GM20000 (cell line): ENCODE measurements at places on chromosomes 16 and 17.
A peak's percentile ranks its signal among the peaks of the same experiment; 100 is the strongest.

- no peak for DNase-seq
Observed at GRCh38 chr16:85607796-85608514, 5.2 kb upstream of the GSE1 start.

DNA sequence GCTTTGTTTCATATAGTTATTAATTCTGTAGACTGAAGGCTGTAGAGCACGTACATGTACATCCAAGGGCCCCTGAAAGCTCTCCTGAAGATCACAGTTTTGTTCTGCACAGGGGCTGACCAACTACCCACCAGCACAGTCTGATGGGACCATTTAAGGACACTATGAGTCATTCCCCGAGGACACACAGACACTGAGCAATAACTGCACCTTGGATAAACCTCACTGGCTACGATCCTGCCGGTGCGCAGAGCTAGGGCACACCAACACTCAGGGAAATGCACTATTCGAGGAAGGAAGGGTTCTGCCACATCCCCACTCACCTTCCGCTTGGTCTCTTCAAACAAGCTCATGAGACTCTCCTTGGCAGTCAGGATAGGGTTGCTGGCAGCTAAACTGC, 20.3 kb downstream of the SMG6 start:
- DNase-seq, result no peak

DNA sequence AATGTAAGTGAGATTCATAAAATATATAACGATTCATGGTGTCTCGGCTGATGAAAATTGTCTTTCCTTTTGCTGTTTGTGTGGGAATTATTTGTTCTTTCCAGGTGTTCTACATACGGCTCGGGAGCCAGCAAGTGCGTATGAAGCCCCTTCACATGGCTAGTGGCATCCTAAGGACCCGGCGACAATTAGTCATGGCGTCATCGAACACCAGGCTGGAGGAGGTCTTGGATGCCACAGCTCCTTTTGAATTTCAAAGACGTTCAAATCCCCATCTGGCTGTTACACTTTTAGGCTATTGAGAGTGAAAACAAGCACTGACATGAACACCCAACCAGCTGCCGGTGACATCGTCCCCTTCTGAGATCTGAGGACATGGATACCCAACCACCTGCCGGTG, 397.7 kb upstream of the TNRC6C start:
- DNase-seq, result no peak

- DNase-seq, result no peak
Observed at GRCh38 chr17:69762359-69762758, 312.7 kb upstream of the KCNJ16 start.

DNA sequence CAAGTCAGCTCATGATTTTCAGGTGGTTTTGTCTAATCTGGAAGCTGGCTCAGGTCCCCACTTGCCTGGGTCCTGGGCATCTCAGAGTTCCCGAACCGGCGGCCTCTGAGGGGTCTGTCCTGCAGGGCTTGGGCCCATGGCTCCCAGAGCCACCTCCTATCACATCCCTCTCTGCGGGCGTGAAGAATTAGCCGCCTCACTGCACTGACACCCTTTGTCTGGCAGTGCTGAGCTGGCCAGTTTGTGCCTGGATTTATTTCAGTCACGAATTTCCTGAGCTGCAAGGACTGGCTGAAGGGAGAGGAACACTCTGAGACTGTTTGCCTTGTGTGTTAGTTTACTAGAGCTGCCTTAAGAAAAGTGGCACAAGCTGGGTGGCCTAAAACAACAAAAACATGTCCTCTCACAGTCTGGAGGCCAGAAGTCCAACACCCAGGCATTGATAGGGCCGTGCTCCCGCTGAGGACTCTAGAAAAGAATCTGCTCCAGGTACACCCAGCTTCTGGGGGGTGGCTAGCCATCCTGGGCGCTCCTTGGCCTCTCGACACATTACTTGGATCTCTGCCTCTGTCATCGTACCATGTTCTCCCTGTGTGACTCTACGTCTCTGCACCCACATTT, 217.5 kb upstream of the DYNLRB2 start:
- no peak for DNase-seq

DNA sequence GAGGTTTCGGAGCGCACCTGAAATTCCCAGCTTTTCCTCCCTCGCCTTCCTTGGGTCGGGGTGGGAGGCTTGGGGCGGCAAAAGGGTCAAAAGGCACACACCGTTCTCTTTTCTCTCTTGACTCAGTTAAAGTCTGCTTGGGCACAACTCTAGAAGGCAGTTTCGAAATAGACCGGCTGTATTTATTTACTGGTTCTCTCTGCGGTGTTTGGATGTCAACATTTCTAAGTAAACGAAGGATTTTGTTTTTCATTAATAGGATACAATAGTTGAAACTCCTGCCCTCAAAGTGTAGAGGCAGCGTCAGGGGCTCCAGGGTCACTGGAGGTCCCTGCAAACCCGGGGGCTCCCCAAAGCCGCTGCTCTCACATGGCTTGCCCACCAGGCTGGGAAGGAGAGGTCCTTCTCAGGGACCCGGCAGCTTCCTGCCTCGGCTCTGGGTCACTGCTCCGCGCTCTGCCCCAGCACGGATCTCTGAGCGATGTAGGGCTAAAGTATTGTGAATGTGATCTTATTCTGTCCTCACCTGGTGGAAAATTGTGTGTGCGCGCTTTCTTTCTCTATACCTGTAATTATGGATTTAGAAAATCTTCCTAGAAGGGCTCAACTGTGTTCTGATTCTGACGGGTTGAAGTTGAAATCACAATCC, 952 bp downstream of the BMERB1 start:
- DNase-seq, result no peak

- DNase-seq, result no peak
Observed at GRCh38 chr17:28133562-28133970, 91.1 kb downstream of the NLK start.

DNA sequence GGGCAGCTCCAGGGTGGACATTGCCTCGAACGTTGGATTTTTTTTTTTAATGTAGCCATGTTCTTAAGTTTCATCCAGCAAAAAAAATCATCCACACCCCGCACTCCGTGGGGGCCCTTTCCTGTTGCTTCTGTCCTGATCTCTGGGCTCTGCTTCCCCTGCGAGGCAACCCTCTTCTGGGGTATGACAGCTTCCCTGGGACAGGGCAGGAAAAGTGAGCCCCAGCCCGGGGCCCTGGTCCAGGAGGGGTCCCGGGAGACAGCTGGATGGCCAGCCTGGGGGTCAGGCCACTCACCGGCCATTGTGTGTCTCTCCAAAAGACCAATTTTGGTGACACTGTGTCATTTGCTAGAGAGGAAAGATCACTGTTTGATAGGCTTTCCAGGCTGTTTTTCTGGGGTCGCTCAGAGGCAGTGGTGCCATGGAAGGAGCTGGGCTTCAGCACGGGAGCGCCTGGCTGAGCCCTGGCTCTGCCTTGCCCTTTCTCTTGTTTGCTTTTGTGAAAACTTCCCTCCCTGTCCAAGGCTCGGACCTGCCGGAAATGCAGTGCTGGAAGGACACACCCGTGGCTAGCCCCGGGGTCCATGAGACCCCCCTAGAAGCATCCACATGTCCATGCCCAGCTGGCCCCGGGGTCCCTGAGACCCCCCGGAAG, 41.0 kb upstream of the CHMP6 start:
- DNase-seq, result no peak

GRCh38 chr16:16071631-16072244, 122.3 kb downstream of the ABCC1 start:
- DNase-seq, result no peak

DNA sequence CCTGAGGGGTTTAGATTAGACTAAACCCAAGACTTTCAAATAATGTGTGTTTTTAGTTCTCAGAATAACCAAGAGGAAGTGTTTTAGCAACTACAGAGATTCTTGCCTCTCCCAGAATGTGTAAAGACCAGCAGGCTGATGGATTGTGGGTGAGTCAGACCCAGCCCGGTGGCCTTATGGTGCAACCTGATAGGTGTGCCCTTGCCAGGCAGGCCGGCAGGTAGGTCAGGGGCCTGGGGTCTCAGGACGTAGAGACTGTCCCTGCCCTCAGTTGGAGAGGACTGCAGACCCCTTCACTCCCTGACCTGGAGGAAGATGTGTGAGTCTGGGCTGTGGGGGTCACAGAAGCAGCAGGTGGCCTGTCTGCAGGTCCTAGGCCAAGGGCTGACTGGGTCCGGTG, 47.2 kb upstream of the ACSF3 start:
- DNase-seq, result no peak

DNA sequence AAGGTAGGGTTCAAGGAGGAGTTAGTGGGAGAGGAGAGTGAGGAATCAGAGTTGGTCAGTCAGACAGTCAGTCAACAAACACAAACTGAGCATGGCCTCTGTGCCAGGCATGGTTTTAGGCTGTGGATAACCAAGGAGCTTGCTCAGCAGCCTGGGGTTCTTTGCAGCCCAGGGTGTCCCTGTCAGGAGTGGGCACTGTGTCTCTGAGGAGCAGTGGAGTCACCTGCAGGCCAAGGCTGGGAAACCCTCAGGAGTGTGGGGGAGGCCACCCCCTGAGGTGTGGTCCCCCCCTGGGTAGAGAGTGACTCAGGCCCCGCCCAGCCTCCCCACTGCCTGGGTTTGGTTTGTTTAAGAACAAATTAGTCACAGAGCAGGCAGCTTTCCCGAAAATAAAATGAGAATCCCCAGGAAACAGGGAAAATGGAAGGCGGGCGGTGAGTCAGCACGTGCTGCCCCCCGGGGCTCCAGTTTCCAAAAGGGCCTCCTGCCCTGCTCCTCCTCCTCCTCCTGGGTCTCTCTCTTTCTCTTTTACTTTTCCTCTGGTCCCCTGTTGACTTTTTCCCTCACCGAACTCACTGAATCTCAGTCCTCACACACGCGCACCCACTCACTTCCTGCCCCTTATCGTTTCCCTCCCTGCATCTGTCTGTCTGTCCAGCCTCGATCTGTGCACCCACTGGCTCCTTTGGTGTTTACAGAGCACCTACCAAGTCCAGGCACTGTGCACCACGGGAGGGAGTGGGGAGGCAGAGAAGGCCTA, 44.3 kb downstream of the SOCS3 start:
- peak; percentile 80 for DNase-seq

- DNase-seq, result no peak
Observed at GRCh38 chr17:12536021-12536420, 129.7 kb upstream of the MYOCD start.

GRCh38 chr17:7714721-7715594, 2.6 kb upstream of the DNAH2 start:
- no peak for DNase-seq

GRCh38 chr17:62064029-62064790, 868 bp downstream of the MED13 start:
- DNase-seq, result peak; percentile 42

DNA sequence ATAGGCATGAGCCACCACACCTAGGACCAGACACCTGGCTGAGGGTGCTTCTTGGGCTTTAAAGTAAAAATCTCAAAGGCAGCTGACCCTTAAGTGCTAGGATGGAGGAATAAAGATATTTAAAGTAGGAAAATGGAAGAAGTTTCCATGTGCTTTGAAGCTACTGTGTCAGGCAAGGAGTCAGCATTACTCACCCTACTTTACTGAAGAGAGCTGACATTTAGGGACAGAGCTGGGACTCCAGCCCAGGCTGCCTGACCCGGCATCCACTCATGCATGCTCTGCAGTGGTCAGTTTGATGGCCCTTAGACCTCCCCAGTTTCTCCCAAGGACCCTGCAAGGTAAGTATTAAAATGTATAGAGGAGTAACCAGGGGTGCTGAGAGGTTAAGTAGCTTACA, 124.7 kb upstream of the PLCG2 start:
- no peak for DNase-seq

- no peak for DNase-seq
Observed at GRCh38 chr17:72378414-72379390, 257.9 kb downstream of the SOX9 start.

DNA sequence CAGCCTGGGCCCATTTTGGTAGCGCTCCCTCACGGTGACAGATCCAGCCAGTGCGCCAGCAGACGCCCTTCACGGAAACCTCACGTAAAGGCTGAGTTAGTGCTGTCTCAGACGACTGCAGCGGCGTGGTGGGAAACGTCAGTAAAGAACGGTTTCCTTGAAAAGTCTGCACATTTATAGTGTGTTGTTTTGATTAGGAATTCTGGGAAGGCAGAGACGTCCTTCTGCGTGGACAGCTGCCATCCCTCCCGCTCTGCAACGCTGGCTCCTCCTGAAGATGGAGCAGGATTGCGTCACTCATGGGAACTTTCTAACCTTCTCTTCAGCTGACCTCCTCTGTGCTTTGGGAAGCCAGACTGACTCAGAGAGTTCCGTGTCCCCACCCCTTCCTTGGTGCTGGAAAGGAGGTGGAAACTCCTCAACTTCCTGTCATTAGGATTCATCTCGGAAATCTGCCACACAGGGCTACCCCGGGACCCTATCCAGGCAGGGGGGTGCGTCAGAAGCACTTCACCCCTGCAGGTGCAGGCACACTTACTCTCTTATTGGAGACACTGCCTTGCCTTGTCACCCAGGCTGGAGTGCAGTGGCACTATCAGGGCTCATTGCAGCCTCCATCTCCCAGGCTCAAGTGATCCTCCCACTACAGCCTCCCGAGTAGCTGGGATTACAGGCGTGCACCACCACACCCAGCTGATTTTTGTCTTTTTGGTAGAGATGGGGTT, 24.3 kb upstream of the CRISPLD2 start:
- no peak for DNase-seq

DNA sequence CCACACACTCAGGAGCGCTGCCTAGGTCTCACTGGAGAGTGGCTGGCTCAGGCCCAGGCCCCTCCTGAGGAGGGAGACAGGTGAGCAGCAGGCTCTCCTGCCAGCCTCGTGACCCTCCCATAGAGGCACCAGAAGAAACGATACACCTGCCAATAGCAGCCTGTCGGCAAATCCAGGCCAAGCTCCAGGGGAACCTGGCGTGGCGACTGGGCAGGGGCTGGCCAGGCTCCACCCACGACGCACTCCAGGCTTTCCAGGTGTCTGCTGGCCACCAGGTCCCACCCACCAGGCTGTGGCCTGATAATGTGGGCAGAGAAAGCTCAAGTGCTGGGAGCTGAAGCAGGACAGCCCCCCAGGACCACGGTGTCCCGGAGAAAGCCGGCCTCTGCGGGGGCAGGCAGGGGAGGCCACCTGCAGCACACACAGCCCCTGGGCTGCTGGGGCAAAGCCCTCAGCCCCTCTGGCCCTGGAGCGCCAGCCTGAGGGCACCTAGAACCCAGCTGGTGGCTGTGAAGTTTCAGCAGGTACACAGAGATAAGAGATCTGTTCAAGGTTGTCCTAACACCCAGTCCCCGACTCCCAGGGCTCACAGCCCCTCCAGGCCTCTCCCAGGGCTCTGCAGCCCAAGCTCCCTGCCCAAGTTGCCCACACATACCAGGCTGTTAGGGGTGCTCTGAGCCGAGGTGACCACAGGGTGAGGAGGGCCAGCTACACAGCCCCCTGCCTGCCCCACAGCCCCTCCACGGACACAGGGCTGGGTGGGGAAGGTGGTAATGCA, 2.4 kb downstream of the PGAP6 start:
- DNase-seq, result no peak
